Stimulated activated CD8-positive, alpha-beta memory T cell treated with anti-CD3 and anti-CD28 coated beads, Interleukin-4, amount 100 ng/mL, for 24 hours (primary cell): ENCODE measurements at places on chromosomes 4 and X.

GRCh38 chr4:128454881-128455280, 167.3 kb upstream of the PGRMC2 start:
- no peak for DNase-seq

DNA sequence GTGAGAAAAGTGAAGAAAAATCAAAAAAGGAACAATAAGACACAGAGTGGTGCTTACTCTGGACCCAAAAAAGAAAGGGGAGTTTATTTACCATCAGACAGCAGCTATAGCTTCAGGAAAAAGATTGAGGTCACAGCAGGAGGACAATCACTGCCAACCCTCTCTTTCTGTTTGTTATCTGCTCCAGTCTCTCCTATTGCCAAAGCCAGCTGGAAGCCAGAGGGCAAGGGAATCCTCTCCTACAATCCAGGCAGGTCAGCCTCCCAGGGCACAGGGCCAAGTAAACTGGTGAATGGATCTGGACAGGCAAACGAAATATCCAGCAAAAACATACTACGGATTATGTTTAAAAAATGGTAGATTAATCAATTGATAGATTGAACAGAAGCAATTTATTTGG, 306.9 kb upstream of the SLIT2 start:
- DNase-seq: no peak

- no peak for DNase-seq
Measured at GRCh38 chr4:47468706-47469365, 5.3 kb upstream of the COMMD8 start.

- no peak for DNase-seq
Measured at GRCh38 chr4:79395841-79396240, 12.2 kb downstream of the GK2 start.

GRCh38 chr4:116878280-116878679, 207.1 kb downstream of the TRAM1L1 start:
- no peak for DNase-seq

- DNase-seq: no peak
Measured at GRCh38 chrX:97387004-97387403, 503.3 kb downstream of the RPA4 start.

DNA sequence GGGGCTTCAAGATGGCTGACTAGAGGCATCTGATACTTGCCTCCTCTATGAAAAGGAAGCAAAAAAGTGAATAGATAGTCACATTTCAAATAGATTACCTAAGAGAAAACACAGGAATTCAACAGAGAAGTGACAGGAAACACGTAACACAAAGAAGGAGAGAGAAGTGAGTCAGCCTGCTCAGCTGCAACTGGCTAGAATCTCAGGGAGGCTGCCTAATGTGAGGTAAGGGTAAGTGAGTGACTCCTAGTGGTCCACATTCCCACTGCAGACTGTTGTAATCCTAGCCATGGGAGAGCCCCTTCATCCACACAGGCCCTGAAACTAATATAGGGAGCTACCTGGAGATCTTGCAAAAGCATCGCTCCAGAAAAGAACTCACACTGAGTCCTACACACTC, 179.2 kb downstream of the SLC7A11 start:
- no peak for DNase-seq

DNA sequence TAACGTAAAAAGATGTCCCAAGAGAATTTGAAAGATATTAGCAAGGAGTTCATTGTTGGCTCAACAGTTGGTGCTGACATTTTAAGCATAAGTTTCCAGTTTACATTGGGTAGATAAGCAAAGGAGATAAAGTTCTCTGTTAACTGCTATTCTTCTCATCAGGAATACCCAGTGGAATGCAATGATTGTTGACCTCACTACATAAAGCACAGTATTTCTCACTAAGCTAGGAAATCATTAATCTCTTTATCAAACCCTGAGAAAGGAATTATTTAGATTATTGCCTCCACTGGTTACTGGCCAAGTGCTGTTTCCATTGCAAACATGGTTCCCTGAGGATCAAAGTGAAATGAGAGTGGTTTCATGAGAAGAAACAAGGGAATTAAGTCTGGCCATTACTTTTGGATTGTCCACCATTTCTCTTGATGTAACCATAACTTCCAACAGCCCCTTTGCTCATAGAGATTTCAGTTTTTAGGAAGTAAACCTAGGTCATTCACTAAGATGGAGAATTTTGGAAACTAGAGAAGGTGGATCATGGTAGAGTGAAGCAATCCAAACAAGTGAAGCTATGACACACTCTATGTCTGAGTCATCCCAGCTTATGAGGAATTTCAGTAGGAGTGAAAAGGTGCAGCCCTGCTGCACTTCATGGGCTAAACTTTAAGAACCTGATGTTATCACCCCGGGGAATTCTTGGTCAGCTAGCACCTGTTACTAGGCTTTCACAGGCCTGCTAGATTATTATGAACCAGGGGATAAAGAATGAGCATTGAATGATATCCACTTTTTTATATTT, 163.4 kb downstream of the AREG start:
- no peak for DNase-seq

- DNase-seq: no peak
Measured at GRCh38 chr4:184419976-184420375, 54.4 kb downstream of the IRF2 start.

DNA sequence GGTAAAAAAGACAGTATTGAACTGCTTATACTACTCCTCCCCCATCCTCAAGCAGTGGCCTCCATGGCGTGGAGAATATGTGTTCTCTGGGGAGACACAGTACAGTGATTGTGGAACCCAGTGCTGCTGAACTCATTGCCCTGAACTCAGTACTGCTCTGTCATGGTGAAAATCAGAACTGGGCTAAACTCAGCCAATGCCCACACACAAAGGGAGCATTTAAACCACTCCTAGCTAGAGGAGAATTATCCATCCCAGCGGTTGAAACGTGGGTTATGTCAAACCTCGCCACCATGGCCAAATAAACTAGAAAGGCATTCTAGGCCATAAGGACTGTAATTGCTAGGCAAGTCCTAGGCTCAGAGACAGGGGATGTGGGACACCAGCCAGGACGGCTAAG, 131.8 kb downstream of the SPOCK3 start:
- DNase-seq: no peak
